Heart right ventricle (tissue), 16 donors: ENCODE measurements at places on chromosomes 5 and 9. TPM values are rescaled to one million over a fixed set of nuclear protein-coding genes. Genes with fewer than 3 reads are reported as not detected.

Gene GLIPR2
- total RNA-seq: 5.3 TPM

DNA sequence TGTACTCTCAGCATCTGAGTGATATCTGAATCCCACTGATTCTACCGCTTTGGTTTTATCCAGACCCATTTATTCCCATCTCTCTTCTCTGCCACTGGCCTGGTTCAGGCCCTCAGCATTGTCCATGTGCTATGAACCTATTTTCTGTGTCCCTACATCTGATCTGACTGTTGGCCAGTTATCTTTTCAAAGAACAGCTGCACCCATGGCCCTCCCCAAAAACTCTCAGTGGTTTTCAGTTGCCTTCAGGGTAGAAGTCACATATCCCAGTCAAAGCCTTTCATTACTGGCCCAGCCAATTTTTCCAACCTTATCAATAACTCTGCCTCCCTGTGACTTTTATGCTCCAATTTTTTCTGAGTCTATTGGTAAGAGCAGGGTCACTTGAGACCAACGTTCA lies 297.0 kb downstream of the TRIM32 start:
- H3K4me1 ChIP-seq: no peaks in the 10 kb centered on the region
- H3K4me3 ChIP-seq: no peak overlapping the region
- H3K27me3 ChIP-seq: no peaks in the 10 kb centered on the region
- no peaks in the 10 kb centered on the region for H3K36me3 ChIP-seq

DNA sequence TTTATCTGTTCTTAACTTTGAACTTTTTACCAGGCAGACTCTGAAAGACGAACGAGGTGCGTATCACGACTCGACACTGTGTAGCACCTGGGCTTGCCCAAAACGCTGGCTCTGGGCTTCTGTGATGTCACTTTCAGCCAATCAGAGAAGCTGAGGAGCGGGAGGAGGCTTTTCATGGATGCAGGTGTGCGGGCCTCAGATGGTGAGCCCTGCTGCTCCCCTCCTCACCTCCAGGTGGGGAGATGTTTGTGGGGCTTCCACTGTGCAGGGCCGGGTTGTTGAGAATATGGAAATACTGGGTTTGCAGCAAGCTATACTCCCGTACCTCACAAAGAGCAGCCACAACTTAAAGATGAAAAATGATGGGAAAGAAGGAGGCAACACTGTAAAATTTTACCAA lies 246.3 kb downstream of the IRX2 start:
- H3K4me1 ChIP-seq: no peaks in the 10 kb centered on the region
- H3K27ac ChIP-seq: no peak overlapping the region
- no peaks in the 10 kb centered on the region for H3K36me3 ChIP-seq
- H3K4me3 ChIP-seq: no peak overlapping the region
- DNase-seq: no peak

DNA sequence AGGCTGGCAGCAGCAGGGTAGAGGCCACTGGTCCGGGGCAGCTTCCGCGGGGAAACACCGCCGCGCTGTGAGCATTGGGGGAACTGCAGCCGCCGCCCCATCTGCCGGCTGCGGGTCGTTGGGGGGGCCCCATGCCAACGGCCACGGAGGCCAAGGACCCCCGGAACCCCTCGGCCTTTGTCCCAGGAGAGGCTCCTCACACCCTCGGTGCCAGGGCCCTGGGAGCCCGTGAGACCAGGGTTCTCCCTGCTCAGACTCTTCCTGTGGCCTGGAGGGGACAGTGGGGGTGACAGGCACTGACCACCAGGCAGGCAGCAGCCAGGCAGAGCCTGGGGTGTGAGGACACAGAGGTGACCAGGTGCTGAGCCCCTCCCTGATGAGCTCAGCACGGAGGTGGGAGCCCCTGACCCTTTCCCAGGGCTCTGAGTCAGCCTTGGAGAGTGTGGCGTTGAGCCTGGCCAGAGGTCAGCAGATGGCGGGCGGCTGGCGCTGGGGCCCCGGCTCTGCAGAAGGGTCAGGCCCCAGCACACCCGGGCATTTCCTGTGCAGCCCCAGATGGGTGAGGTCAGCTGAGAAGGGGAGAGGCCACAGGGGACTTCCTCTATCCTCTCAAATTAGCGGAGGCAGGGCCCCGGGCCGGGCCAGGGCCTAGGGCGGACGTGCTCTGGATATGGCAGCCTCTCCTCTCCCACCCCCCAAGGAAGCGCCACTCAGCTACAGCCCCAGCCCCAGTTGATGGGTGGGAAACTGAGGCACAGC lies 17.9 kb upstream of the EGFL7 start:
- H3K4me1 ChIP-seq: peaks cover 40% of the 10 kb centered on the region
- H3K27ac ChIP-seq: peak overlapping the region; percentile 96
- peak; percentile 92 for DNase-seq
- H3K36me3 ChIP-seq: no peaks in the 10 kb centered on the region
- H3K27me3 ChIP-seq: no peaks in the 10 kb centered on the region

GRCh38 chr5:10161778-10162177 lies 87.9 kb downstream of the ATPSCKMT start:
- H3K4me1 ChIP-seq: no peaks in the 10 kb centered on the region
- no peak for DNase-seq
- H3K4me3 ChIP-seq: no peak overlapping the region
- H3K27ac ChIP-seq: no peak overlapping the region
- no peaks in the 10 kb centered on the region for H3K36me3 ChIP-seq
- no peaks in the 10 kb centered on the region for H3K27me3 ChIP-seq

DNA sequence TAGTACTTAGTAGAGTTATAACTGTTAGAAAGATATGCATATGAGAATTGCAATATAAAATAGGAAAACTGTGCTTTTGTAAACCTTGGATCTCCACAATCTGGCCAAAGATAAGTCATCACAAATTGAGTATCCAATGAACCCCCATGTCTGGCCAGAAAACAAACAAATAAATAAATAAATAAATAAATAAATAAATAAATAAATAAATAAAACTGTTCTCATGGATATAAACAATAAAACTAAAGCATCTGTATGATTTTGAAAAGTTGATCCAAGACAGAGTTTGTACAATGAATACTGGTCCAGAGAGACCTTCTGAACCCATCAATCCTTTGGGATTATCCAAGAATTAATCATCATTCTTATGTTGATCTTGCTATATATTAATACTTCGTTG lies 367.6 kb upstream of the CDH9 start:
- H3K36me3 ChIP-seq: no peaks in the 10 kb centered on the region
- no peaks in the 10 kb centered on the region for H3K4me1 ChIP-seq
- H3K4me3 ChIP-seq: no peak overlapping the region
- DNase-seq: no peak
- no peak overlapping the region for H3K27ac ChIP-seq

GRCh38 chr9:129319938-129320481 lies 141.9 kb upstream of the IER5L start:
- H3K4me1 ChIP-seq: peaks cover 49% of the 10 kb centered on the region
- peak overlapping the region; percentile 56 for H3K4me3 ChIP-seq
- peak overlapping the region; percentile 86 for H3K27ac ChIP-seq
- H3K27me3 ChIP-seq: no peaks in the 10 kb centered on the region
- H3K36me3 ChIP-seq: no peaks in the 10 kb centered on the region

- H3K4me3 ChIP-seq: no peak overlapping the region
- no peaks in the 10 kb centered on the region for H3K27me3 ChIP-seq
- peaks cover 68% of the 10 kb centered on the region for H3K4me1 ChIP-seq
These were observed 133.4 kb downstream of the PALM2AKAP2 start for GRCh38 chr9:109913461-109913810.

DNA sequence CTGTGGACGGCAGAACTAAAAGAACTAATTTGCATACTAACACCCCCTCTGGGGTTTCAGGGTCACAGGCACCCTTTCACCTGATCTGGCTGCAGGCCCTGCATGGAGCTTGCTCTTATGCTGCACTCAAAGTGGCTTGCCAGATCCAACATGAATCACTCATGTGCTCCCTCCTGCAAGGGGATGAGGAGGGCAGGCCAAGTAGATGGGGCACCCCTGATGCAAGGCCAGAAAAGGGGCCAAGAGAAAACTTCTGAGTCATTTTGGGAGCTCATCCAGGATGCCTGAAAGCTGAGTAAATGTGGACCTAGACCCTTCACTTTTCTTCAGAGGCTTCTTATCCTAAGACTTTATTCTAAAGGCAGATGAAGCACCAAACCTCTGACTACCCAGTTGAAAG lies 558.5 kb upstream of the PTGER4 start:
- no peaks in the 10 kb centered on the region for H3K4me1 ChIP-seq
- no peaks in the 10 kb centered on the region for H3K36me3 ChIP-seq
- H3K4me3 ChIP-seq: no peak overlapping the region
- H3K27me3 ChIP-seq: no peaks in the 10 kb centered on the region
- H3K27ac ChIP-seq: no peak overlapping the region

- no peak overlapping the region for H3K27ac ChIP-seq
- H3K27me3 ChIP-seq: no peaks in the 10 kb centered on the region
- H3K36me3 ChIP-seq: peaks cover 95% of the 10 kb centered on the region
- no peak overlapping the region for H3K4me3 ChIP-seq
- no peak for DNase-seq
- H3K4me1 ChIP-seq: peaks cover 13% of the 10 kb centered on the region
These were observed 20.0 kb upstream of the GRPEL2 start for GRCh38 chr5:149325166-149325735.

DNA sequence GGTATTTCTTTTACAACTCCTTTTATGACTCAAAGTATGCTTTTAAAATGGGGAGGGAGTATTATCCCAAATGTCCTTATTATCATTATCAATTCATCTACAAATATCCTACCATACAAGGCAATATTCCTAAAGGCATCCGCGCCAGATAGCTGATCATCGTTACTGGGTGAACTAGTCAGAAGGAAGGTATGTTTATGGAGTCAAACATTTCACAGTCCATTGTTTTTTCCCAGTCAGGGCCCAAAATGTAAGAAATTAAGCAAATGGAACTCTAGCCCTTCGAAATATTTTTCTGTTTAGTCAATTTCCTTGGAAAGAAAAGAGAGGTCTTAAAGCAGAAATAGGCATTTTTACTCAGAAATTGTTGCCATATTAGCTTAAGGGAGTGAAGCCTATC lies 188.5 kb upstream of the CCNG1 start:
- no peaks in the 10 kb centered on the region for H3K27me3 ChIP-seq
- no peaks in the 10 kb centered on the region for H3K36me3 ChIP-seq
- H3K27ac ChIP-seq: no peak overlapping the region
- H3K4me1 ChIP-seq: no peaks in the 10 kb centered on the region
- DNase-seq: no peak

GRCh38 chr5:88940713-88941112 lies 57.7 kb upstream of the MEF2C start:
- H3K36me3 ChIP-seq: no peaks in the 10 kb centered on the region
- no peak overlapping the region for H3K27ac ChIP-seq
- H3K27me3 ChIP-seq: no peaks in the 10 kb centered on the region
- no peak for DNase-seq

Gene ADAMTS6
- total RNA-seq: 3.3 TPM

DNA sequence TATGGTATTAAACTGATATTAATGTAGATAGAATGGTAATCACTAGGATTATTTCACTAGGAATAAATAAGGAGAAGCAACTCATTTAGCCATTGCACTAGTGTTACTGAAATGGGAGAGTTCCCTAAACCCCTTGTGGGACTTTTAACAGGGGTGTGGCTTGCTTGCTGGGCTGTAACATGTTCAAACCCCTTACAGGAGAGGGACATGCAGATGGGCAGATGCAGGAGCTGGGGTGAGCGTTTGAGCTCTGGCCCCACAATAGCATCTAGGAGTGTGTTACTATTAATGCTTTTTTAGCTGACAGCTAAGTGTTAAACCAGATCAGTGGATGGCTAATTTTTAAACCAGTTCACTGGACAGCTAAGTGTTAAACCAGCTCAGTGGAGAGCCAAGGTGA lies 89.3 kb upstream of the ST8SIA4 start:
- no peak overlapping the region for H3K27ac ChIP-seq
- H3K27me3 ChIP-seq: no peaks in the 10 kb centered on the region
- no peak for DNase-seq
- H3K4me1 ChIP-seq: no peaks in the 10 kb centered on the region
- no peaks in the 10 kb centered on the region for H3K36me3 ChIP-seq

Gene GFI1B
- 0.34 TPM for total RNA-seq

DNA sequence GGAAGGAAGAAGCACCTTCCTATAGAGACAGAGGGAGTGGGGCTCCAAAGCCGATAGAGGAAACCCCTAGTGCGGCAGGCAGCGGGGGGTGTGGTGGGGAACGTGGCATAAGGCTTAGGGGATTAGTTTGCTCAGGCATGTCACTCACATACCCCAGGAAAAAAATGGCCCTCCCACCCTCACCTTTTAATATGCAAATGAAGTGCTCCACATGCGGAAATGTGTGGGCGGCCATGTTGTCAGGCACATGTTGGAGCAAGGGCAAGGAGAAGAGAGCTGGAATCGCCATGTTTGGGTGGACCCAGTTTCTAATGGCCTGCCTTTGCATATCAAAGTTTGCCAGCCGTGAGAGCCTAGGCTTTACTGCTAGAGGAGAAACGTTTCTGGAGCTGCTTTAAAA lies 758.8 kb downstream of the NR2F1-AS1 start:
- no peak overlapping the region for H3K4me3 ChIP-seq
- H3K27ac ChIP-seq: no peak overlapping the region
- no peaks in the 10 kb centered on the region for H3K27me3 ChIP-seq
- no peaks in the 10 kb centered on the region for H3K4me1 ChIP-seq
- no peaks in the 10 kb centered on the region for H3K36me3 ChIP-seq

DNA sequence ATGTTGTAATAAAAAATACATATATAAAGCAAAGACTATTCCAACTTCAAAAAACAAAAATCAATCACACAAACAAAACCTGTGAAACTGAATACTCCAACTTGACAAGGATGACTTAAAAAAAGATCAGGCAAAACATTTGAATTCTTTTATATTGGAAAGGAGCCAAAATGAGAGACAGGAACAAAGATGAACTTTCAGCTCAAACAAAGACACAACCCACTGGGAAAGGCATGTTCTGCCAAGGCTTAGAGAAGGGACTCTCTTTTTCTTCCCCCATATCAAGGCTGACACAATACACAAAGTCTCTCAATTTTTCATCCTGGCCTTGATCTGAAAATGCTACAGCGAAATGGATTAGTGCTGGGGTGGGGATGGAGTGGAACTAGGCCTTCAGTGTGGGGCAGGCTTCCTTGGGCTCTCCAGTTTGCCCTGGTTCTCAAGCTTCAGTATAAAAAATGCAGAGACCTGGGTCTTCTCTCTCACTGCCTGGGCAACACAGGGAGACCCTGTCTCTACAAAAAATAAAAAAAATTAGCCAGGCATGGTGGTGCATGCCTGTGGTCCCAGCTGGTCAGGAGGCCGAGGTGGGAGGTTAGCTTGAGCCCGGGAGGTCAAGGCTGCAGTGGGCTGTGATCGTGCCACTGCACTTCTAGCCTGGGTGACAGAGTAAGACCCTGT lies 11.6 kb upstream of the FAM169A start:
- no peaks in the 10 kb centered on the region for H3K36me3 ChIP-seq
- H3K27me3 ChIP-seq: no peaks in the 10 kb centered on the region
- H3K4me1 ChIP-seq: no peaks in the 10 kb centered on the region
- no peak overlapping the region for H3K27ac ChIP-seq
- DNase-seq: no peak
- no peak overlapping the region for H3K4me3 ChIP-seq

Gene CDH6
- total RNA-seq: 6.9 TPM
